ENCODE measurements at places on chromosomes 11 and 22.

DNA sequence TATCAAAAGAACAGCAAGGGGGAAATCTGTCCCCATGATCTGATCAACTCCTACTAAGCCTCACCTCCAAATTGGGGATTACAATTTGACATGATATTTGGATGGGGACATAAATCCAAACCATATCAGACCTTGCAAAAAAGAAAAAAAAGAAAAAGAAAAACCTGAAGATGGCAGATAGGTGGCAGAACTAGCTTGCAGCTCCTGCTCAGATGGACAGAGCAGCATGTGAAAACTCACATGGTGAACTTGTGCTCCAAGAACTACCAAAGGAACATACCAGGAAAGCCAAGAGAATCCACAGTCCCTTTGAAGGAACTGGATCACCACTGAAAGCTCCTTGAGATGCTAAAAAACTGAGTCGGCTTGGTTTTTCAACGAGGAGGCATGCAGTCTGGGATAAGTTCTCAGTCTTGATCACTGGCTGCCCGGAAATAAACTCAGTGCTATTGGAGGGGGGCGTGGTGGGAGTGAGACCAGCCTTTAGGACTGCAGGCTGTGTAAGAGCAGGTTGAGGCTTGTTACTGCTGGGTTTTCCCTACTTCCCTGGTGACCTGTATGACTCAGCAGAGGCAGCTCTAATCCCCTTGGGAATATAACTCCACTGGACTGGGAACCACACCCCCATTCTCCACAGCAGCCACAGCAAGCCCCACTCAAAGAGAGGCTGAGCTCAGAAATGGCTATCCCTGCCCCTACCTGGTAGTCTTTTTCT is 358.3 kb upstream of the ARHGAP42 start:
- no peak for DNase-seq

- DNase-seq = no peak
Observed at GRCh38 chr11:134330611-134331353, 1.0 kb upstream of the GLB1L2 start.

DNA sequence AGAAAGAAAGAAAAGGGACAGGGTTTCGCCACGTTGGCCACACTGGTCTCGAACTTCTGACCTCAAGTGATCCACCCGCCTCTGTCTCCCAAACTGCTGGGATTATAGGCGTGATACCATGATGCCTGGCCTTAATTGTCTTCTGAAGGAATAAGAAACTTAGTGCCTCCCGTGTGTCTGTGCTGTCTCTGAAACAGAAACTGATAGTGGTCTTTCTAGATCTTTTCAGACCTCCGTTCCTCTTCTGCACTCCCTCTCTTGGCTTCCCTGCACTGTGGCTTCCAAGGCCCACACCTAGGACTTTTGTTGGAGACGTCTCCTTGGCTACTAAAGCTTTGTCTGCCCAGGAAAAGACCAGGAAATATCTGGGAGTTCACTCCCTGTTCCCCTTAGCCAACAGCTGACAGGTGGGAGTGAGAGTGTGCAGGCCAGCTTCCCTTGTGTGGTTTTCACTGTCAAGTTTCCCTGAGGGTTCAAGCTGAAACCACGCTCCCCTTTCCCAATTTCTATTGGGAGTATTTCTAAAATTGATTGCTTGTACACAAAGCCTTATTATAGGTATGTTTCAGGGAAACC is 10.1 kb upstream of the HTR3B start:
- DNase-seq = no peak

GRCh38 chr11:126823274-126823673 is 177.3 kb downstream of the KIRREL3 start:
- DNase-seq = no peak

DNA sequence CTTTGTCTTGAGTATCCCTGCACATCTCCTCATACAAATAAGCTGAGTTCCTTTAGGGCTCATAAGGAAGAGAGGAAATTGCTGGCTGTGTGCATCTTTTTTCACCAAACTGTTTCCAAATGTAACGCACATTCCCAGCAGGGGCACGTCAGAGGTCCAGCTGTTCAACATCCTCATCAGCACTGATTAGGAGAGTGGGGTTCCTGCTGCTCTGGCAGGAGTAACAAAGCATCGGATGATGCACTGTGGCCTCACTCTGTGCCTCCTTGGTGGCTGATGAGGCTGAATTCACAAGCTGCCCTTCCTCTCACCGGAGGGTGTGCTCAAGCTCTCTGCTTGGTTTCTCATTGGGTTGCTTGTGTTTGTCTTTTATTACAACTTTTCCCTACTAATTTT is 35.5 kb upstream of the SLC25A1 start:
- no peak for DNase-seq

DNA sequence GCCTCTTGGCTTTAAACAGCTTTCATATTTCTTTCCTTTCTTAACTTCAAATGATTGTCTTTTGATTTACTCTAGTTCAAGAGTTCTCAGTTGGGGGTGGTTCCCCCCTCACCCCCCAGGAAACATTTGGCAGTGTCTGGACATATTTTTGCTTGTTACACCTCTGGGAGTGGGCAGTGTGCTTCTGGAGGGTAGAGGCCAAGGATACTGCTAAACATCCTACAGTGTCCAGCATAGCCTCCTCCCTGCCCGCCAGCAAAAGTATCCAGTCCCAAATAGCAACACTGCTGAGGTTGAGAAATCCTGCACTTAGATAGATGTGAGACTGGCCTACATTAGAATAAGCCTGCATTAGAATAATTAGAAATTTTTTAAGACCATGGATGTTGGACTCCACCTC is 3.2 kb downstream of the PPP6R3 start:
- DNase-seq = peak; percentile 49

DNA sequence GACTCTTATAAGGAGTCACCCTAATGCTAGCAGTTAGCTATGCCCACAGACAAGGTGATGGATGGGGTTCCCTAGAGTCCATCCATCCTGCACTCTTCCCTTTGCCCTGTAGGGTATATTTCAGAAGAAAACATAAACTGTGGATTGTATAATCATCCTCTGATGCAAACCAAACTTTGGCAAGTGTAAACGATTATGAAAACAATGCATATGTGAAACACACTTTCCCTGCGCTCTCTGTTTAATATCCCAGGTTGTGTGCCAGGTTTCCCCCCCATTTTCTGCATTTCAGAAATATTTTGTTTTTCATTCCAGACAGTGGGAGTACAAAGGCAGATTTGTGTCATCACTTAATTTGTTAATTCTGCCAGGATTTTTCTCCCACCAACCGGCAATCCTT is 110.0 kb downstream of the LDLRAD3 start:
- DNase-seq = no peak

Measured in activated CD8-positive, alpha-beta memory T cell treated with anti-CD3 and anti-CD28 coated beads for 24 hours (primary cell).